Tibial nerve (tissue), 4 donors: ENCODE measurements at places on chromosomes 2 and 18.

DNA sequence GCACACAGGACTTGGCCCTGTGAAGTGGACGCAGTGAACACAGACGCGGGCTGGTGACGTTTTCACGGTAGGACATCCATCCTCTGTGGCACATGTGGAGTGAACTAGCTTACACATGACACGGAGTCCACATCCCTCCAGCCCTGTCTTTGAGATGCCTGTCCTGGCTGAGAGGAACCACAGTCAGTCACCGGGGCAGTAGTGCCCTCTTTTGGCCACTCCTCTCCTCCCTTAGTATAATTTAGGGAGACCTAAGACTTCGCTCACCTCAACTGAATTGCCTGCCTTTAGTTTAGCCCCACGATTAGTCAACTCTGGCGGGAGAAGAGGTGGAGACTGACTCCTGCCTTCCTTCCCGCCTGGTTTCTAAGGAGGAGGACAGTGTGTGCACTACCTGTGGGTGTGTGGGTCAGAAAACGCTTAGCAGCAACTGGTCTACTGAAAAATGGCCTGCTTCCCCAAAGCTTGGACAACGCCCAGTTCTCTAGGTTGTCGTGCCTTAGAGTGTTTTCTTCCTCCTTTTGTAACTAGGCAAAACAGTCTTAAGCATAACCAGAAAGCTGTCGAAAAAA is 70.6 kb downstream of the MBP start:
- DNase-seq = no peak

GRCh38 chr2:104476075-104476474 is 377.8 kb upstream of the POU3F3 start:
- DNase-seq = no peak

GRCh38 chr18:33804258-33804657 is 226.2 kb downstream of the ASXL3 start:
- peak; percentile 12 for DNase-seq

GRCh38 chr2:58862244-58862643 is 621.1 kb upstream of the FANCL start:
- DNase-seq = no peak

- no peak for DNase-seq
Observed at GRCh38 chr2:205464681-205465080, 217.6 kb upstream of the NRP2 start.

DNA sequence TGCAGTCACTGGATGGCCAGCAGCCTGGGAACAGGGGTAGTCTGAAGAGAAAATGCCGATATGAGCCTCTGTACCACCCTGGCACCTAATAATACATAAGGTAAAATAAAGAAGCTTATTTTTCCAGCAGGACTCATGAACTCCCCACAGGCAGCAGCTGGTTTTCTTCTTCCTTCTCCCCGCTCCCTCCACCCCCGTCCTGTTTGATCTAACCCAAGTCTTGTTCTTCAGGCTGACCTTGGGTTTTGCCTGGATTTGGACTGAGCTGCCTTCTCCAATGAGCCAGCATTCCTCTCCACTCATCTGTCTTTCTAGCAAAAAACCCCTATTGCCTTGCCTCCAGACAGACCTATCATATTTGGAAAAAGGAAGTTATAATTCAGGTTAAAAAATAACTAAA is 111.8 kb downstream of the CELF4 start:
- DNase-seq = no peak

DNA sequence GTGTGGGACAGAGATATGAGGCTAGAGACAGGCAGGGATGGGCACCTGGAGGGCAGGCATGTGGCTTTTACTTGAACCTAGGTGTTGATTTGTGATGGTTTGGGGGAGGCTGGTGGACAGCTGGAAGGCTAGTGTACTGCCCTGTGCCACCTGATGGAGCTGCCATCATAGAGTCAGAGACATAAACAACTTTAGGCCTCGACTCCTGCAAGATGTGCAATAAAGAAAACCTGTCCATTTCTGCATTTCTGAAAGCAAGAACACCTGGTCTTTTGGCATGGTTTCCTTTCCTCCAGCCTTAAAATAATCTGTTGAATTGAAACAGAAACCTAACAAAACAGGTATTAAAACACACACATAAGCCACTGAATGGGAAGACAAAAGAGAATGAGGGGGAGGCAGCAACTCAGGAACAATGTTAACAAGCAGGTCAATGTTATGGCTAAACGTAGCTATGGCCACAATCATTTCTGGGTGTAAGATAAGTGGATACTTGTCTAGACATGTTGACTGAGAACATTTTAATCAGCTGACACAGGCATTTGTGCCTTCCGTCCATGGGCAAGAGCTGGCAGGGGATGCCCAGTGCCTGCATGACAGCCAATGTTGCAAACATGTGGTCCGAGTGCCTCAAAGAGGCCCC is 87.8 kb downstream of the KCTD1 start:
- no peak for DNase-seq

DNA sequence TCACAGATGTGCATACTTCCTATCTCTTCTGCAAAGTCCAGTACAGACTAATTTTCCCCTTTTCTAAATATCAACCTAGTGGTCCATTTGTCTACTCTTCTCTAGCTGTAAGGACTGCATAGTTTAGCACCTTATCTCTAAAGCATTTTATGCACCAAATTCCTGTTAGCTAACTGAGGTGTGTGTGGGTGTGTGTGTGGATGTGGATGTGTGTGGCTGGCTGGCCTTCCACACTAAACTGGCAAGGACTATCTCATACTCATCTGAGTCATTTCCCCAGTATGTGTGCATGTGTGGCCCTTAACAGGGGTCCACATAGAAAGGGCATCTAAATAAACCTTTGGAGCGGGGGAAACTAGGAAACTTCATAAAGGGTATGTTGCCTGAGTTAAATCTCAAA is 139.6 kb downstream of the TTC32 start:
- no peak for DNase-seq

DNA sequence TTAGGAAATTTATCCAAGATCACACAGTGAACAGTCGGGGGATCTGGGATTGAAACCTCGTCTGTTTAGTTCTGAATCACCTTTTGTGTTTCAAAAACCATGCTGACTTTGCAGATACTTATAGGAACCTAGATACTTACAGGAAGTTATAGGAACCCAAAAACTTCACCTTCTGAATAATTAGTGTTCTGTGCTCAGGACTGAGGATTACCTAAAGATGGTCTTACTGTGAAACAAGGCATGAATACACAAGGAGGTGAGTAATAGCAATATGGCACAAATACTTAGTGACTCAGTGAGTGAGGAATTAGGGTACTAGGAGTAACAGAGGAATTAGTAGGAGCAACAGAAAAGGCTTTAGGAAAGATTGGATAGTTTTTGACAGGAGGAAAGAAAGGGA is 145.5 kb downstream of the LRATD1 start:
- DNase-seq = no peak

- no peak for DNase-seq
Observed at GRCh38 chr2:41431756-41432155, 616.1 kb upstream of the PKDCC start.

- DNase-seq = no peak
Observed at GRCh38 chr2:119407430-119408220, 24.0 kb upstream of the TMEM37 start.

DNA sequence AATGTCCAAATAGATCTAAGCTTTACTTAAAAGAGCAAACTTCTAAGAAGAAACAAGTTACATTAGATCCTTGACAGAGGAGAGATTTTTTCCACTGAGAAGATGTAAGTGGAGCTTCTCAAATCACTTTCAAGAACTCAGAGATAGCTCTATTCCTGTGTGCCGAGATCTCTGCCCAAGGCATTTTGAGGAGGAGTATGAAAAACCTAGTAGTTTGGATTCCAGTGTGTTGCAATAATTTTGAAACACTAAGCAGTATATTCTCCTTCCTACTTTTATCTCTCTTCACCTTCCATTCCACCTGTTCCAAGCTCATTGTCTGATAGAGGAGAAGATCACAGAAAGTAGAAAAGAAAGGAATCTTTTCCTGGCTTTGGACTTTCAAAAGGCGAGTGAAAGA is 192.0 kb upstream of the TANK start:
- DNase-seq = no peak

DNA sequence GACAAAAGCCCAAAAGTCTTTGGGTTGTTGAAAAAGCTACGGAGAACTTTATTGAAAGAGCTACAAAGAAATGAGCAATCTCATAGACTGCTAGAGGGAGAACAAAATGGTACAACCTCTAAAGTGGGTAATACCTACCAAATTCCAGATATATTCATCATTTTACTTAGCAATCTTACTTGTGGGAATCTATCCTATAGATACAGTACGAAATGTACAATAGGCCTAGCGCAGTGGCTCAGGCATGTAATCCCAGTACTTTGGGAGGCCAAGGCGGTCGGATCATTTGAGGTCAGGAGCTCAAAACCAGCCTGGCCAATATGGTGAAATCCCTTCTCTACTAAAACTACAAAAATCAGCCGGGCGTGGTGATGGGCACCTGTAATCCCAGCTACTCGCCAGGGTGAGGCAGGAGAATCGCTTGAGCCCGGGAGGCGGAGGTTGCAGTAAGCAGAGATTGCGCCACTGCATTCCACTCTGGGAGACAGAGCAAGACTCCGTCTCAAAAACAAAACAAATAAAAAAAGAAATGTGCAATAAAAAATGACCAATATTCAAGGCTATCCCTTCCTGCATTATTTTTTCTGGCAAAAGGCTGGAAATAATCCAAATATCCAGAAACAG is 10.1 kb downstream of the EXOC6B start:
- DNase-seq = no peak

DNA sequence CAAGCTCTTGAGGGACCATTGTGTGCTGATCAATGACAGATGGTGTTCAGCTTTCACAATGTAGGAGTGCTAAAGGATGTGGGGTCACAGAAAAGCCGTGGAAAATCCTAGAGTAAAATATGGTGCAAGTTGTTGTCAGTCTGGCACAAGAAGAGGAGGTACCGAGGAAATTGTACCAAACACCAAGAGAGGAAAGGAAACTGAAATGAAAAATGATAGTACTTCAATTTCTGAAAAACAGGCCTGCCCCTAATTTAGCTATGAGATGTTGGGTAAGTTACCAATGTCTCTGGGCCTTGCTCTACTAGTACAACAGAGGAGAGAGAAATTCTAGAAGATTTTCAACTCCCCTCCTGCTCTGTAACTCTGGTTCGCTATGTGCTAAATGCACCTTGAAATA is 78.8 kb upstream of the PELI1 start:
- DNase-seq = no peak

DNA sequence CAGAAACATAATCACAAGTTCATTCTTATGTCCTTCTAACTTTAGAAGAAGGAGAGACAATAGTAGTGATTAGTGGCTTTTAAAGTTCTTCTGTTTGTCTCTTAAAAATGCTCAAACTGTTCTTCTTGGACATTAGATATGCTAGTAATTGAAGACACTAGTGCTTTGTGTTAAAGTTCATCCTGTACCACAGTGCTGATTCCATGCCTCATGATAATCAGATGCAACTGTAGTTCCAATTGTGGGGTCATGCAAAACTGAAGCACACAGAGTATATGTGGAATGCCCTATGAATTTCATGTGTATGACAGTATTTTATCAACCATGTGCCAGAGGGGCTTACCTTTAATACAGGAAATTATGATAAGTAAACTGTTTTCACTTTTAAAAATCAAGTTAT is 11.4 kb upstream of the KCNJ13 start:
- no peak for DNase-seq

DNA sequence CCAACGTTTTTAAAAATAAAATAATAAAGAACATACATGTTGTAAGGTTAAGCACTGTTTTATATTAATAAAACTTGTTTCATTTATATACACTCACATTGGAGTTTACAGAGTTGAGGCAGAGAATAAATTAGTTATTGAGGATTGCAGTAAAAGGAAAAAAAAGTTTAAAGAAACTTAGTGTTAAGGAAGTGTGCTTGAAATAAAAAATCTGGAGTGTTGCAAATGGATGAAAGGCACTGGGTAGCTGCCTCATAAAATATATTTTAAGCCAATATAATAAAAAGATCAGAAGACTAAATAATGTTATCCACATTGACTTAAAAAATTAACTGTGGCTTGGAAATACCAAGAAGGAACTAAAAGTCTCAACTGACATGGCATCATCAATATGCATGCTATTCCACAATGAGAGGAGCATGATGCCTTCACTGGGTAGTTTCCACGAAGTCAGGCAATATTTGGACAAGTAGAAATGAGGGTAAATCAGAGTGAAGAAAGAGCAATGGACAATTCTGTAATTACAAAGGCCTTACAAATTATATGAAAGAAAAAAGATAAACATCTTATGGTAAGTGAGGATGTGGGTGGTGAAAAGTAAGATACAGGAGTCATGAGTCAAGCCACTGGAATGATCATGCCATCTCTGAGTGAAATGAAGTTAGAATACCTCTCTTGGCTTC is 2.5 kb downstream of the GALNT3 start:
- no peak for DNase-seq

GRCh38 chr2:135531231-135532197 is at the start of gene R3HDM1:
R3HDM1 (plus strand) TSS chr2:135531484; CDS start chr2:135604846, 73,362 bp downstream.
- DNase-seq = peak; percentile 97

GRCh38 chr18:79371561-79372121 is 24.1 kb upstream of the NFATC1 start:
- DNase-seq = no peak
